ENCODE measurements at places on chromosomes 2 and 18.

GRCh38 chr2:74712223-74713053 lies 58.4 kb downstream of the SEMA4F start:
- no peak for DNase-seq

- no peak for DNase-seq
Measured at GRCh38 chr2:178152542-178152941, 40.3 kb downstream of the RBM45 start.

DNA sequence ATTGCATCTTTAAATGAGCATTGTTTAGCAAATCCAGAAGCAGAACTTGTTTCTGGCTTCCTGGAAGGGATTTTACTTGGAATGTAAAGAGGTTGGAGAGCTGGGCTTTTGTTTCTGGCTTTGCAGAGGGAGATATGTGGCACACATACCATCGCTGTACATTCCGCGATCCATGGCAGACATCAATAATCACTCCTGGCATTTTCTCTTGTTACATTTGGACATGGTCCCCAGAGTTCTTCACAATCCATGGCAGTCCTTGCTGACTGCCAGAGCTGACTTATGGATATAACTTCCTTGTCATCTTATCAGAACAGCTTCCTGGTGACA lies 445.6 kb upstream of the SPRED2 start:
- DNase-seq, result no peak

GRCh38 chr2:219626540-219626939 lies 890 bp upstream of the SLC4A3 start:
- no peak for DNase-seq

GRCh38 chr18:62347089-62347506 lies 22.0 kb downstream of the TNFRSF11A start:
- no peak for DNase-seq

- DNase-seq, result no peak
Measured at GRCh38 chr2:108370080-108370479, 7.7 kb upstream of the SULT1C4 start.

GRCh38 chr2:44758591-44758990 lies 182.9 kb upstream of the SIX3 start:
- DNase-seq, result no peak

- no peak for DNase-seq
Measured at GRCh38 chr2:62596061-62596921, 90.3 kb upstream of the TMEM17 start.

- peak; percentile 66 for DNase-seq
Measured at GRCh38 chr2:25323042-25323514, 18.6 kb downstream of the DNMT3A start.

DNA sequence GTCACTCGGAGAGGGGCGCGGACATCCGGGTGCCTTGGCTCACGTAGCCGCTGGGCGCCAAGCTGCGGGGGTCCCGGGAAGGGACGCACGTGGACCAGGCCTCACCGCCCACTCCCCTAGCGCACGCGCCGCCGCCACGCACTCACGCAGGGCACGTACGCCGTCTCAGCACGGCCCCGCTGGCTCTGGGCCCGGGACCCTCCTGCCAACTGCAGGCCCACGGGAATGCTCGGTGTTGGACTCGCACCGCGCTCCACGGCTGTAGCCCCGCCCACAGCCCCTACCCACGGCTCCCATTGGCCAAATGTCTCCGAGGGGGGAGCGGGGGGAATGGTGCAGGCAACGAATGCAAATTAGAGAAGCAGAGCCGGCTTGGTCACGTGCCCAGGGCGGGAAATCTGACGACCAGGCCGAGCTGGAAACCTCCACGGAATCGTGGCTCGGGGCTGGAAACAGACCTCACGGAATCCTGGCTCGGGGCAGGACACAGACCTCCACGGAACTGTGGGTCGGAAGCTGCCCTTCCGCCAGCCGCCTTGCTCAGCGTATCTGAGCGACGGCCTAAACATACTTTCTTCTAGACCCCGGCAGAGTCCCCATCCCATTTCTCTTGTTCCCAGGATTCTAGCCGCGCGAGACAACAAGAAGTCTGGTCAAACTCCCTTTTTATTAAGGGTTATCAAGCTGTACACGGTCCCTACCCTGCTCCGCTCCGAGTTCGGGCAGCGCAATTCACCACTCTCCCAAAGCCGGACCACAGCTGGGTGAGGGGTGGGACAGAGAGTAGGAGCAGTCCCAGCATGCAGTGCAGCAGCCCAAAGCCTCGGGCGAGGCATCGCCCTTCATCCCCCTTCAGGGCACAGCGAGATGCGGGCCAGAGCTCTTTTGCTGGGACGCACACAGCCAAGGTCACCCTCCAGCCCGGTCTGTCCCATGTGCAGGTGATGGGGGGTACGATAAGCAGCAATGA lies at the start of gene ABCB6:
TSS of gene ABCB6 (minus strand) at position 227 of the 970 bp plus-strand sequence. CDS start 285 bp downstream, outside the sequence.
- peak; percentile 89 for DNase-seq

- no peak for DNase-seq
Measured at GRCh38 chr2:153405196-153405595, 73.4 kb downstream of the RPRM start.

- no peak for DNase-seq
Measured at GRCh38 chr2:63876311-63876710, 34.6 kb downstream of the UGP2 start.

DNA sequence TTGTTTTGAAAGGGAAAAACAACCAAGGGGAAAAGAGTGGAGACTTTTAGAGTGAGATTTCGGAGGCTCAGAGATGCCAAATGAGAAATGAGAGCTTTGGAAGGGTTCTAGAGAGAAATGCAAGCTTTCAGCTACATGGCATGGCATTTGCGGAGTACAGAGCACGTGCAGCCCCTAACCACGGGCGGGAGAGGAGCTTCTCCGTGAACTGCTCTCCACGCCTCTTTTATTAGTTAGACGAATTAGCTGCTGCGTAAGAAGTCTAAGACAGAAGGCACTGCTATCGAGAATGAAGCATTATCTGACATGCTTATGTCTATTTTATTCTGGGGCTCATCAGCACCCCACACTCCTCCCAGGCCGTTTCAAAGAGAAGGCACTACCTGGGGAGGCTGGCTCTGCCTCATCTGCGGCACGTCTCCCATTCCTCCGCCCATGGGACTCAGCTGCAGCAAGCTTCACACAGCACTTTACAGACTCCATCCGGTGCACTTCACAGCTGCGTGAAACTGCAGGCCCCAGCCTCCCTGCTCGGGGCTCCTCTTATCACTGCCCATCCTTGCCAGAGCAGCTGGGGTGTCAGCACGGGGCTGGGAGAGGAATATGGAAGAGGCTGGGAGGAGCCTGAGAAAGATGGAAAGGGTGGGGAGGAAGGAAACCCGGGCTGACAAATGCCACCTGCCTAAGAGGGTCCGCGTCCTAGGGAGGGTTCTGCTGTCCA lies 207.3 kb upstream of the APCDD1 start:
- no peak for DNase-seq

DNA sequence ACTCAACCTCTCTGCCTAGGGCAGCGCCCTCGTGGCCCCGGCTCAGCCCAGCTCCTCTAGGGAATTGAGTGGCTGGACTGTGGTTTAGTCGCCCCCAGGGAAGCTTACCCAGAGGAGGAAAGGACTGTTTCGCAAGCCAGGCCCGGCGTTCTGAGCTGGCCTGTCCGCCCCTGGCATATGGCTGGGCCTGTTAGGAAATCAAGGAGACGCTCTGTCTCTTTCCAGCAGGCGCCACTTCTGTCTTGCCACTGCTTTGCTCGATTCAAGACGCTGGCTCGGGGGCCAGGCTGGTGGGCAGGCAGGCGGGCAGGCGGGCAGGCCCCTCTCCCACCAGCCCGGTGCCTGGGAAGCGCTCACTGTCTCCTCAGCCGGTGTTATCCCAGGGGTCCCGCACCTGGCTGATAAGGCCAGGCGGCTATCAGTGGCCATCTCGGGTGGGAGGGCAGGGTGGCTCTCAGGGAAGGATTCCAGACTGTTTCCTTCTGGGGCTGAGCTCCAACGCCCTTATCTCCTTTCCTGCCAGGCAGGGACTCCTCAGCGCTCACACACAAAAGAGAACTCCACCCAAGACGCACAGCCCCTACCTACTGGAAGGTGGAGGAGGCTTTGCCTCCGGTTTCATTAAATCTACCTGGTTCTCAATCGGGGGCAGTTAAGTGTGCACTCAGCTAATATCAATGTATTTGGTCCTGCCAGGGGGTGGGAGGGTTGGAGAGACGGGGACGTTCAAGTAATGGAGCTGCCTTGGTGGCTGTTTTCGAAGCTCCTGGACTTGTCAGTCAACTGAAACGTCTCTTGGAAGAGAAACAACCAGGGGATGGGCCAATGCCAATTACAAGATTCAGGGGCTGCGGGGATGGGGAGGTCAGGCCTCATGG lies 109.1 kb downstream of the SMAD7 start:
- no peak for DNase-seq

DNA sequence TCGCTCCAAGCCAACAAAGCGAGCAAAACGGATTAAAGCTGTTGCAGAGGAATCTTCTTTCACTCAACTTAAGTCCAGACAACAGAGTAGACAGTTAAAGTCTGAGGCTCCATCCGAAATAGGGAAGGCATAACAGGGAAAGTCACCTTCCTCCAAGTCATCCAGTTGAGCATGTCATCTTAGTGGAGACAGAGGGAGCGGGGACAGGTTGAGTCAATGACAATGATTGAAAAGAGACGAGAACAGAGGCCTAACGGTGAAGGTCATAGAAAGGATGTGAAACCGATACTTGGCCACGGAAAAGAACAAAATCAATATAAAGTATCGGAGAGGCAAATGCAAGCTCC lies 455 bp downstream of the C18orf32 start:
- DNase-seq, result no peak

- no peak for DNase-seq
Measured at GRCh38 chr2:235073868-235074413, 122.1 kb downstream of the SH3BP4 start.
